Activated T-cell treated with anti-CD3 and anti-CD28 coated beads for 24 hours (primary cell): ENCODE measurements at places on chromosomes 5 and 9.

- DNase-seq: no peak
Measured at GRCh38 chr5:133478199-133478985, 133.9 kb downstream of the FSTL4 start.

DNA sequence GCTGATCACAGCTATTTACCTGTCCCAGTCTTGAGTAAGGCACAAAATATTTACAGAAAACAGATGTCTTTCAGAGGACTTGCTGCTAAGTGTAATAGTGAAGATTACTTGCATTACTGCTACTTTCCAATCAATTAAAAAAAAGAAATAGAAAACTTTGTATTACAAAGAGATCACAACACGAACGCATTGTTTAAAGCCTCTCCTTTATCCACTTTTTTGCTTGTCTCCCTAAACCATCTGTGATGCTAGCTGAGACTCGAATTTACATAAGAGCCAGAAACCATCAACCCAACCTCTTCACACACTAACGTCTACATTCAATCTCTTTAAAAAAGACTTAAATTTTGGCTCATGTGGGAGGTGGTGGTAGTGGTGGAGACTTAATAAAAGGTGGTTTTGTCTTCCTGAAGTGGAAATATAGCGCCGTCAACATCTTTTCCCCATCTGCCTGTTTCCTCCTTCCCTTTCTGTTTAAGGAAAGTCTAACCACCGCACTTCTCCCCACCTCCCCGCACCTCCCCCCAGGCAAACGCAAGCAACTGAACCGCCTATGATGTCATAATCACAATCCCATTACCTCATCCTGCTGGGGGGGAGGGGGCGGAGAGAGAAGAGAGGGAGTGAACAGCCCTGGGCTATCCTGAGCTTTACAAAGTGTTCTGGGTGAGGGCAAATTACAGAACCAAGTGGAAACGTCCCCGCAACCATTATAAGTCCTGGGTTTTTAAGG, 948 bp upstream of the FAM53C start:
- no peak for DNase-seq

DNA sequence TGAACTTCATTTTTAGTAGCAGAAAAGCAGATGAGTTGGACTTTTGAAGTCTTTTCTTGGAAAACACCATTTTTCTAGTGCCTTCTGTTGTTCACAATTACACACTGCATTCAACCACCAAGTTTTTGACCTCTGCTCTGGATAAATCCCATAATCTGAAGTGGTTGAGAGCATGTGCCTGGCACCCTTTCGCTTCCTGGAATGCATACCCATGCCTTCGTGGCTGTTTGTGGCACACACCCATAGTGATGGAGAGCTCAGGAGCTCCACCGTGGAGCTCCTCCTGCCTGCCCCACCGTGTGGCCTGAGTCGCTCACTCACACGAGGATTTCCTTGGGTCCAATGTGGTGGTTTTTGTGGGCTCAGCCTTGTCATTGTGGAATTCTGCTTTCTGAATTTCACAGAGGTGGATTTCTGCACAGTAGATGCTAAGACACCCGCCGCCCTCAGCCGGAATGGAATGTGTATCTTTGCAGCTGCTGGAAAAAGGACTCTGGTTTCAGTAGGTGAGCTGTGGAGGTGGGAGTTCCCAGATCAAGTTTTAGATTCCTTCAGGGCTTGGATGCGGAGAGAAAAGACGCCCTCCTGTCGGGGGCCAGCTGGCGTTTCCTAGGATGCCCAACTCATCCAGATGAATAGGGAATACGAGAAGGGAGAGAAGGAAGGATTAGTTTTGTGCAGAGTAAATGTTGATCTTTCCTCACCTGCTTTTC, 500.4 kb downstream of the IRX1 start:
- no peak for DNase-seq

DNA sequence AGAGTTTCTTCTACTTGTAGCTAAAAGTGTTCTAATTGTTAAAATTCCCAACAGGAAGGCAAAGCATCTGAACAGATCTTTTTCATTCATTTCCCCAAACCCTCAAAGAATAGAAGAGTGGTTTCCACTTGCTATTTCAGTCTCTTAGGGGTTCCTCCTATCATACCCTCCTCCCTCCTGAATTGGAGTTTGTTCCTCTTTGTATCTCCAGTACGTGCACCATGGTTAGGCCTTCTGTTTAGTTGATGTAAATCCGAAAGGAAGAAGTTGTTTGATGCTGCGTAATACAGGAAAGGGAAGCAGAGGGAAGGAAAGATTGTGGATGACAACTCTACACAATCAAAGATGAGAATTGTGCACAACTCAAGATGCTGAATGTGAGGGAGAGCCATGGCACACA, 303.6 kb downstream of the PIK3R1 start:
- no peak for DNase-seq
